ENCODE measurements at places on chromosomes 12 and 14. TPM values are rescaled to one million over a fixed set of nuclear protein-coding genes. Genes with fewer than 3 reads are reported as not detected.

C3AR1 gene
- 0.76 TPM for total RNA-seq

OASL gene
- total RNA-seq = not detected

ERP27 gene
- not detected for total RNA-seq

SLC35E3 gene
- total RNA-seq = 17.0 TPM

KDM5A gene
- 55.9 TPM for total RNA-seq

KRT5 gene
- total RNA-seq = not detected

TAS2R46 gene
- not detected for total RNA-seq

RACGAP1 gene
- 100 TPM for total RNA-seq

CMA1 gene
- total RNA-seq = not detected

NGB gene
- not detected for total RNA-seq

SLC25A47 gene
- not detected for total RNA-seq

PTPRR gene
- 0.88 TPM for total RNA-seq

DLGAP5 gene
- 21.8 TPM for total RNA-seq

CYP27B1 gene
- 0.57 TPM for total RNA-seq

CHGA gene
- total RNA-seq = not detected

BCL11B gene
- total RNA-seq = not detected

PELI2 gene
- 0.76 TPM for total RNA-seq

Data from HFFc6 (cell line).